ENCODE measurements at places on chromosomes 11 and 22. TPM values are rescaled to one million over a fixed set of nuclear protein-coding genes. Genes with fewer than 3 reads are reported as not detected.

NFAM1 gene
- total RNA-seq, result 6.7 TPM

C11orf86 gene
- total RNA-seq, result not detected

PKNOX2 gene
- 8.3 TPM for total RNA-seq

TRIM49 gene
- not detected for total RNA-seq

OR56A1 gene
- total RNA-seq, result 0.05 TPM

GRCh38 chr11:48900131-48900800 is 83.4 kb downstream of the TRIM51G start:
- peak; percentile 72 for DNase-seq

- no peak for DNase-seq
Observed at GRCh38 chr11:64245401-64245796, 1.3 kb downstream of the PPP1R14B start.

GRCh38 chr11:131893103-131893890 is 522.9 kb downstream of the NTM start:
- no peak for DNase-seq

DNA sequence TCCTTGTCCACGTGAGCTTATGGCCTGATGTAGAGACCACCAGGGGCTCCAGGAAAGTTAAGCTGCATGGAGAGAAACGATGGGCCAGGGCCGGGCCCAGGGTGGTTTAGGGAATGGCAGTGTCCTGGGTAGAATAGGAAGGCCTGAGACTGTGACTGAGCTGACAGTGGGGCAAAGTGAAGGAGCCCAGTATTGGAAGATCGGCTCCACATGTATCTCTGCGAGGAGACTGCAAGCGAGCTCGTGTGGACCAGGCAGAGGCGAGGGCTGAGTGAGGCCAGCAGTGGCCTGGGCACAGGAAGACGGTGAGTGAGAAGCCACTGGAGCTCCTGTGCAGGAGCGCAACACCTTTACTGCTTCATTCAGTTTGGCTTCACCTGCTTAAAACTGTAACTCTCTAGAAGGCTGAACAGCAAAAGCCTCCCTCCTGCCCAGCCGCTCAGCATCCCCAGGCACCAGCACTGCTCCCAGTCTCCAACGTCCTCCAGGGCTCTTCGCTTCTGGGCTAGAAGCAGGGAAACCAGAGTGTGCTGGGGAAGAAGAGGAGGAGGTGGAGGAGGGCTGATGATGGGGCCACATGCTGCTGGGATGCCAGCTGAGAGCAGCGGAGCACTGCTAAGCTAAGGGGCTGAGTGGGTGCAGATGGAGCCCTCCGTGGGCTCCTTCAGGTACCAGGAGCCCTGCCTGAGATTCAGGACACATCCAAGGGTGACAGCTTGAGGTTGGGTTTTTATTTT is 13.5 kb downstream of the TCIRG1 start:
- DNase-seq, result peak; percentile 9

DNA sequence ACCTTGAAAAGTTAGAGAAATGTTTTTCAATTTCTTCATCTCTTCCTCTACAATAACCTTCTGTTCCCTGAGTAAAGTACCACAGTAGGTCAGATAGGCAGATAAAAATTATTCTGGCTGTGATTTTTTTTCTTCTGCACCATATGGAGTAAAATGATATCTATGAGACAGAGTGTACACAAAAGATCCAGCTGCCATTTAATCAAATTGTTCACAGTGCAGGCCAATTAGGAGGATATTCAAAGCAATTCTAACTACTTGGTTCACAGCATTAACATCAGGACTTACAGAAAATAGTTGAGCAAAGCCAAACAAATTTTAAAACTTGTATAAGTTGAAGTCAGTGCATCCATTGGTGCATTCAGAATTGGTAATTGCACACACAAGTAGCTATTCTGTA is 147.9 kb upstream of the LUZP2 start:
- no peak for DNase-seq

DNA sequence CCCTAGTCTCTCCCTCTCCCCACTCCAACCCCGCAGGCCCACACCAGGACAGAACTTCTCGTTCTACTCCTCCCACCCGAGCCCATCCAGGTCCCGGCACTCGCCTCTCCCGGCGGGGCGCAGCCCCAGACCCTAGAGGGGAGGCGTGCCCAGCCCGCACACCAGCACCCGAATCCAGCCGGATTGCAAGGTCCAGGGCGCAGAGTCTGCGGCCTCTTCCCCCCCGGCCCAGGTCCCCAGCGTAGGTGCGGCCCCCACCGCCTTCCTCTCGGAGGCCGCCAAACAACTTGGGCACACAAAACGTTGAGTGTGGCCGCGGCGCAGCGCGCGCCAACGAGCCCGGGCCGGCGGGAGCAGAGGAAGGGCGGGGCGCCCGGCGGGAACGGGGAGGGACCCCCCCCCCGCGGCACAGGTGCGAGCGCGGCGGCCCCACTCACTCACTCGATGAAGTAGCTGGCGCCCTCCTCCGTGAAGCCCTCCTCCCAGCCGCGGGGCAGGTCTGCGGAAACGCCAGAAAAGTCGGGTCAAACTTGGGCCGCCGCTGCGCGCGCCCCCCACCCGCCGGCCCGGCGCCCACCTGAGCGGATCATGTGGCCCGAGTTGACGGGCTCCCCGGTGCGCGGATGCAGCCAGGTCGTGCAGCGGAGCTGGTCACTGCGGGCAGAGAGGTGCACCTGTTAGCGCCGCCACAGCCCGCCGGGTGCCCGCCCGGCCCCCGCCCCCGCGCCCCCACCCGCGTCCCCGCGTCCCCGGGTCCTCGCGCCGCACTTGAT is 480 bp downstream of the PLEKHA7 start:
- DNase-seq, result no peak

GRCh38 chr11:69033431-69033830 is 15.3 kb upstream of the TPCN2 start:
- no peak for DNase-seq

DNA sequence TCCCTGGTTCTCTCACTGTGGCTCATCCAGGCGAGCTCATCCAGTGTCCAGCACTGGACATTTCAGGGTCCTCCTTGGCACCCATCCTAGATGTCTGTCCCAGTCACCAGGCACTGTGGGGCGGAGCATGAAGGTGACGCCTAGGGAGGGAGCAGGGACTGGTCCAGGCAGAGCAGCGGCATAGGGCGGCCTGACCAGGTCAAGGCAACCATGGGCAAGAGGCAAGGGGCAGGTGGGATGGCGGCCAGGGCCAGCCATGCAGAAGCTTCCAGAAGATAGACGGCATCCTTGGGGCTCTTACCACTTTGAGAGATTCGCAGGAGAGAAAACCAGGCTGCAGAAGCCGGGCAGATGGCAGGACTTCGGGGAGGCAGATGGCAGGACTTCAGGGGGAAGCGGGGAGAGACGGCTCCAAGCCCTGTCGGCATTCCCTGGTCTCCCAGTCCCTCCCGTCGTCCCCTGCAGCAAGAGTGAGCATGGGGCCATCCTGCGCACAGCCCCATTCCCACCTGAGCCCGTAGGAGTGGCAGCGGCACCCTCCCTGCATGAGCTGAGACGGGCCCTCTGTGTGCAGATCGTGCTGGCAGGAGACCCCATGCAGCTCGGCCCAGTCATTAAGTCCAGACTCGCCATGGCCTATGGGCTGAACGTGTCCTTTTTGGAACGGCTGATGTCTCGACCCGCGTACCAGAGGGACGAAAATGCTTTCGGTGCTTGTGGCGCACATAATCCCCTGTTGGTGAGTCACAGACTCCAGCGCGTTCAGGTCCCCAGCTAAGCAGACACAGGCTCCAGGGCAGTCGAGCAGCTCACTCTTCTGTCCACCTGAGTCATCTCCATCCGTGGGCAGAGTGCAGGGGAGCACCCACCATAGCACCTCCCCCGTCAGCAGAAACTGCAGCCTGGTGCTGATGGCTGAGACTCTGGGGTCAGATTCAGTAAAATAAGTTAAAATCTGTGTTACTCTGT is 20.1 kb upstream of the PANX2 start:
- DNase-seq, result peak; percentile 73

- no peak for DNase-seq
Observed at GRCh38 chr11:123185326-123185725, 9.7 kb downstream of the CLMP start.

DNA sequence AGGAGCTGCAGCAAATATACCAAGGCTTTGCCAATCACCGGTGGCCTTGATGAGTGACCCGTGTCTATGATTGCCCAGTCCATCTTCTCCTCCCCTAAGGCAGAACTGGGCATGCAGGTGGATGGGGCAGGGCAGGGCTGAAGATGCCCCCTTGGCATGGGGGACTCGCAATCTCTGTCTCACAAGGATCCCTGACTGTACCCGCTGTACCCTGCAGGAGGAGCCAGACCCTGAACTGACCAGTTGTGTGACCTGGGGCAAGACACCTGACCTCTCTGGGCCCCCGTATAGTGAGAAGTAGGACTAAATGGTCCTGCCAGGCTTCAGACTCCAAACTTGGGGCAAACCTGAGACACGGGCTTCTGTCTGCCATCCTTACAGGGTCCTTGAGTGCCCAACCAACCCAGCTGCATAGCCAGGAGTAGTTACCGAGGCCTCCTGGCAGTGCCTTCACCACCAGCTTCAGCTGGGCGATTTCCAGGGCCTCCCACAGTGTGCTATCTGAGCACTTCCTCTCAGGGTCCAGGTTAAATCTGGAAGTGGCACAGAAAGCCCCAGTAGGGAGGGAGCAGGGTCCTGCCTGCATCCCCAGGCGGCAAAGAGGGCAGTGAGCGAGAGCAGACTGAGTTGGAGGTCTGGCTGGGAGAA is 6.4 kb upstream of the KCNJ11 start:
- peak; percentile 71 for DNase-seq

- DNase-seq, result no peak
Observed at GRCh38 chr22:30361916-30362650, 5.3 kb downstream of the CCDC157 start.

GRCh38 chr11:93034031-93034722 is 64.7 kb downstream of the MTNR1B start:
- no peak for DNase-seq

- no peak for DNase-seq
Observed at GRCh38 chr11:26070714-26071380, 261.1 kb upstream of the ANO3 start.

GRCh38 chr11:17743808-17744119 is 9.2 kb downstream of the KCNC1 start:
- no peak for DNase-seq

DNA sequence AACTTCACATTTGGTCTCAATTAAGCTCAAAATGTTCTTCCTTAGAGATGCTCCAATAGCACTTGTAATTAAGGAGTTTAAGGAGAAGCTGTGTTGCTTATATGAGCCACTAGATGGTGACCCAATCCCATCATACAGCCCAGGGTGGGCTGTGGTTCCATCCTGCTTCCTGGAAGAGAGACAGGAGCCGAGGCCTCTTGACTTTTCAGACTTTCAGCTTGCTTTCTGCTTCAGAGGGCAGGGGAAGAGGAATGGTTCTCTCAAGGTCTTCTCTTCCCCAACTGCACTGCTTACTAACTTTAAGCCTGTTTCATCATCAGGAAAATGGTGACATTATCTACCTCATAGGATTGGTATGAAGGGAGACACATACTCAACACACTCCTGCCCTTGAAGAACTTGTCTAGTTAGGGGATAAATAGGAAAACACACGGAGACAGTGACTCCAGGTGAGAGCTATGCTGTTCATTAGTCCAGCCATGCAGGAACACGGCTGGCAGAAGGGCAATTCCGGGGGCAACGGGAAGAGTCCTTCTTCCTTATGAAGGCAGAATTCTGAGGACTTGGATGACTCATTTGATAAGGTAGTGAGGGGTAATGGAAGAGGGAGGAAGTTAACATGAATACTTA is 20.1 kb downstream of the TMEM218 start:
- DNase-seq, result peak; percentile 55

GRCh38 chr11:71240865-71241691 is 11.3 kb downstream of the SHANK2 start:
- DNase-seq, result peak; percentile 78

DNA sequence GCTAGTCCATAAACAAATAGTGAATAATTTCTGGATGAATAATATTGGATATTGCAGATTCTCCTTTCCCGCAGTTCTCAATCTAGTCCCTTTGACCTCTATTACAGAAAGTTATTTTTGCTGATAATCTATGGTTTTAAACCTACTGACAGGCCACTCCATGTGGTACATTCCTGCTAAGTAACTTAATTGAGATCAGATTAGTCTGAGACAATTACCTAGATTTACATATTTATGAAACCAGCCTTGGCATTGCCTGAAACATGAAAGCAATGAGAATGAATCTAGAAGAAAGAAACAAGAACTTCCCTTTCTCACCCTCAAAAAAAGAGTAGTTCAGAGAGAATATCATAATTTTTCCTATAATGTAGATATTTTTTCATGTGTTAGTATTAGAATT is 964.2 kb downstream of the JRKL start:
- DNase-seq, result no peak

- DNase-seq, result no peak
Observed at GRCh38 chr11:86230179-86230804, 14.3 kb upstream of the EED start.

DNA sequence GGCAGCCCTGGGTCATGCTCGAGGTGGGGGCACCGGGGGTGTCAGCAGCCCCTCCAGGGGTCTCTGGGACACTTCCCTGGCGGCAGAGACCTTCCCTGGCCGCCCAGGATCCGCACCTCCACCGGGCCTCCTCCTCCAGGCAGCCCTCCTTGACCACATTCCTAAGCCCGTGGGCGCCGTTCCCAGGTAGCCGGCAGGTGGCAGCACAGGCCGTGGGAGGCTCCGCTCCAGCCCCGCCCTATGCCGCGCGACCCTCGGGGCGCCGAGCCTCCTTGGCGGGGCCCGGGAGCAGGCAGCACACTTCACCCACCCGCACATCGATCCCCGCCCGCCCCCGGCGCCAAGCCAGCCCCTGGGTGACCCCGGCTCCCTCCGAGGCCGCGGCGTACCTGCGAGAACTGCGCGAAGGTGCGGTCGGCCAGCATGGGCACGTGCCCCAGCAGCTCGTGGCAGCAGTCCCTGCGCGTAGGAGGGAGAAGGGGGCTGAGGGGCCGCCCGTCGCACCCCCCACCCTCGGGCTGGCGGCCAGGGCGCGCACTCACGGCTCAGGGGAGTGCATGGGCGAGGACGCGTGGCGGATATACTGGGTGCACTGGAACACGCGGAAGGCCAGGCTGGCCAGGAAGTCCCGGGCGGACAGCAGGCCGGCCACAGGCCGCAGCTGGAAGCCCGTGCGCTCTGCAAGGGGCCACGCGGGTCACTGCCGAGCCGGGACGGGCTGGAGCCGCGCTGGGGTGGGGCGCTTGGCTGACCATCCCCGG is 5.3 kb upstream of the INS start:
- DNase-seq, result no peak

DNA sequence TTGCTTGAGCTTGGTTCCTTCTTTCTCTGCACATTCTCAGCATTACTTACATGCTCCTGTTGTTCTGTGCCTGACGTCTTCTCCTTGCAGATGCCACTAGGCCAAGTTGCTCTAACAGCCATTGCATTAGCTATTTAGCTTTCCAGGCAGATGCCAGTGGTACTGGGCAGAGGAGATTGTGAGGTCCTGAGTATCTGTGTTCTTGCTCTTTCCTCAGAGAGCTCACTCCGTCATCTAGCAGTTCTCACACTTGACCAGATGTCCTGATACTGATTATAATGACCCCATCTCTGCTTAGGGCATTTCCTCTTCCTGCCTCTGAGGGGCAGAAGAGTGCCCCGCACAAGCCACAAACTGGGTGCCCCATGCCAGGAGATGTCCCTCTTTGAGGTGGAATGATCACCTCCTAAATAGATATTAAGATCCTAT is 30.7 kb downstream of the ARHGAP1 start:
- peak; percentile 74 for DNase-seq
